Activated CD8-positive, alpha-beta memory T cell treated with anti-CD3 and anti-CD28 coated beads for 1 hour (primary cell): ENCODE measurements at places on chromosomes 4 and X.

- no peak for DNase-seq
Observed at GRCh38 chrX:150766351-150767044, 73.3 kb downstream of the MTMR1 start.

GRCh38 chr4:80685214-80685613 lies 345.3 kb upstream of the BMP3 start:
- DNase-seq = no peak

DNA sequence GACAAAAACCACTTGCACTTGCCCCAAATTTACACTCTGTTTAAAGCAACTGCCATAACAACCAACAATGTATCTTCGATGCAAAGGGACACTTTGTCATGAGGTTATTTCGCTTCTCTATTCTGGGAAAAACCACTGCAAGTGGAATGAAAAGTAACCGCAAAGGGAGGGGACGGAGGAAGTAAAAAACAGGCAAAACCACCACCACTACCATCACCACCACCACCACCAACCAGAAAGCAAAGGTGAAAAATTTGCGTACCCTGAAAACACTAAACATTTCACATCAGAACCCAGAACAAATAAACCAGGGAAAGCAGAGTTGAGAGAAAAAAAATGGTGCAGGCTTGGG lies 1.2 kb upstream of the N4BP2 start:
- DNase-seq = peak; percentile 19

- DNase-seq = no peak
Observed at GRCh38 chr4:7971159-7971631, 31.5 kb upstream of the AFAP1 start.

DNA sequence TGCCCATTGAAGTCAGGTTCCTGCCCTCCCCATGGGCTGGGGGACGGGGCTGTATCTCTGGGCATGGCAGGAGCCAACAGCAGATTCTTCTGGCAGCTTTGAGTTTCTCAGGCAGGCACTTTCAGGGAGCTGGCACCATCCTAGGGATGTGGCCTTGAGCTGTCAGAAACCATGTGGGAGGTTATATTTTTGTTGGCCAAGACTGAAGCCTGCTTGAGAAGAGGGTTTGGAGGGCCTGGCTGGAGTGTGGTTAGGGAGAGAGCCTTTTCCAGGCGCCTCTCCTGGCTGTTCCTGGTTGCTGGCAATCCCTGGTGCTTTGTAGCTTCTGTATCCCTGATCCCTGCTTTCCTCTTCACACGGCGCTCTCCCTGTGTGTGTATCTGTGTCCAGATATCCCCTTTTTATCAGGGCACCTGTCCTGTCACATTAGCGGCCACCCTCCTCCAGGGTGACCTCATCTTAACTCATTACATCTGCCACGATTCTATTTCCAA lies 30.6 kb upstream of the SORCS2 start:
- DNase-seq = no peak

DNA sequence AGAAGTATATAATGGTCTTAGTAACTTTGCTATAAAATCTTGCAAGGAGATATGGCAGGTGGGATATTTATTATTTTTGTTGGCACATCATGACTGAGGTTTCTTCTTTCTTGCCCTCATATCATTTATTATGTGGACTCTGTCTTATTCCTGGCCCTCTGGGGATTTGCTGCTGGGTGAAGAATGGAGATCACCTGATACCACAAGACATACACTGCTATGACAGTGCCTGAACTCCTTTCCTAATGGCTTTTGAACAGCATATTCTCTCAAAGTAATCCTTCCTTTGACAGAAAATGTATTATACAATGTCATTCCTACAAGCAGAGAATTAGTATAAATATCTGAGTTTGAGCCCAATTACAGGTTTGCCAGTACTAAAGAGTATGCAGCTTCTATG lies 22.0 kb upstream of the ADGRA3 start:
- no peak for DNase-seq

GRCh38 chr4:99815597-99816011 lies 1.0 kb upstream of the DAPP1 start:
- DNase-seq = no peak

GRCh38 chr4:29717287-29718057 lies 1002.7 kb upstream of the PCDH7 start:
- no peak for DNase-seq

DNA sequence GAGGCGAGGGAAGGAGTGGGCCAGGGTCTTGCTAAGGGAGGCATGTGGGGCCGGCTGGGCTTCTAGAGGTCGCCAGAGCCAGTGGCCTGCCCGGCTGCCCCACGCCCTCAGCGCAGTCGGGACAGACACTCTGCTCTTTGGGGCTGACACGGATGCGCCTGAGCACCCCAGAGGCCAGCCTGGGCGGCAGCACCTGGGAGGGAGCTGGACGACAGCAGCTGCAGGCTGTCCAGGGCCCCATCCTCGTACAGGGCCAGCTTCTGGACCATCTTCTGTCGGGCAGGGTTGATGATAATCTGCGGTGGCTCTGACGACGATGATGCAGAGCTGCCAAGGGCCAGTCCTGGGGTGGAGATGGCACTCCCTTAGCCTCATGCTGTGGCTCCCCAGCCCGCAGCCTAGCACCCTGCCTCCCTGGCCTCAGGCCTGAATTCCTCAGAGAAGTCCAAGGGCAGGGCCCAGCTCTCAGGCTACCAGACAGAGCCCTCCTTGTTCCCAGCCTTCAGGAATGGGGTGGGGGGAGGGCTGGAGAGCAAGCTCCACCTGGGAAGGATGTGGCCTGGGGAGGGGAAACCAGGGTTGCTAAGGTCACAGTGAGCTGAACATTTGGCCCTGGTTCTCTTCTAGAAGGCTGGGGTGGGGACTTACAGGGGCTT lies 7.2 kb downstream of the IRAK1 start:
- no peak for DNase-seq

DNA sequence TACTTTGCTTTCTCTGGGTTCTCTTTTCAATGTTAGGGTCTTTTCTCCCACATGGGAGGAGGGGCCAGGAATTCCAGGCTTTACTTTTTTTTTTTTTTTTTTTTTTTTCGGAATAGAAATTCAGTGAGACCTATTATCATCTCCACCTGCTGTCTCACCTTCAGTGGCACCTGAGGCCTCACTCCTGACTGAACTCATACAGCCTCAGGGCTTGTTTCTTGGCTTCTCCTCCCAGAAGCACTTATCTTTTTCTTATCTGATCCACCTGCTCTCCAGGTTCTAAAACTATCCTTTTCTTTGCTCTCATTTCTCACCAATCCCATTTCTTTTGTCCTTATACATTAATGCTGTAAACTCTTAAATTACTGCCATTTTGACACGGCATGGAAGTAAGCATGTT lies 117.3 kb upstream of the PPP3CA start:
- DNase-seq = no peak

DNA sequence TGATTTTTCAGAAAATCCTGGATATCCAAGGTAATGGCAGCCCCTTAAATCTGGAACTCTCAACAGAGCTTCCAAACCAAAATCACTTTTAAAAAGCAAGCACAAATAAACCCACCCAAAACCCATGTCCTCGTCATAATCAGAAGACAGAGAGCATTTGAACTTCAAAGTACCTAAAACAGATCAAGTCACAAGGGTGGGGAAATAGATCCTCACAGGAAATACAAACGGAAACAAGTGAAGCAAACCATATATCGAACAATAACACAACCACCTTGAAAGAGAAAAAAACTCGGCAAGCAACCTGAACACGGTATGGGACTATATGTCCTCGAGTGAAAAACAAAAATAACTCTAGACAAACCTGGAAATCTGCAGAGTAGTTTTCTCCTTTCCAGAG lies 15.9 kb upstream of the CCNQ start:
- no peak for DNase-seq

DNA sequence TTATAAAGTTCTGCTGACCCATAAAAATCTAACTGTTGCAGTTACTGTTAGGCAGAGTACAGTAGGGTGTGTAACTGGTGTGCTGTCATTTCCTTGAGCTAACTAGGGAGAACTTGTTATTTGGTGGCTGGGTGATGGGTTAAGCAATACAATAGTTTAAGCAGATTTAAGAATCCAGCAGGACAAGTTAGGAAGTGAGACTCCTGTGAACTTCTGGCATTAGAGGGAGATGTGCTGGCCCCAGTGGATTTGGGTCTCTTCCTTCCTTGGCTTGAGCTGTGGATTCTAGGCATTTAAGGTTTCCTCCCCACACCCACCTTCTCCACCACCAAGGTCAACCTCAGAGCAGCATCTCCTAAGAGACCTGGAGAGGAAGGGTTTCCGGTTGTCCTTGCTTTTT lies 70.5 kb downstream of the CLCN5 start:
- no peak for DNase-seq
